ENCODE measurements at places on chromosomes 4 and X.

DNA sequence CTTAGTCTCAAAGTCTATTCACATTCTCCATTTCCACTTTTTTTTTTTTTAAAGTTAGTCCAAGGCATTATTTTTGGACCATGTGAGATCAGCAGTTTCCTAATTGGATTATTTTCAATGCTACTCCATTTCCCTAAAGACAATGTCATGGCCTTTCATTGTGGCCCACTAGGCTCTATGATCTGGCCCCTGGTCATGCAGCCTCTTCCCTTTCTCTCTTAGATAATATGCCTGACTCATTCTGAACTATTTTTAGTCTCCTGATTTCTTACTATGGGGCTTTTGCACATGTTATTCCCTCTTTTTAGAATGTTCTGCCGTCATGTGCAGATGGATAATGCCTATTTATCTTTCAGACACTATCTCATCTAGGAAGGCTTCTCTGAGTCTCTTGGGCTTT is 157.3 kb downstream of the TMA16 start:
- DNase-seq: no peak

DNA sequence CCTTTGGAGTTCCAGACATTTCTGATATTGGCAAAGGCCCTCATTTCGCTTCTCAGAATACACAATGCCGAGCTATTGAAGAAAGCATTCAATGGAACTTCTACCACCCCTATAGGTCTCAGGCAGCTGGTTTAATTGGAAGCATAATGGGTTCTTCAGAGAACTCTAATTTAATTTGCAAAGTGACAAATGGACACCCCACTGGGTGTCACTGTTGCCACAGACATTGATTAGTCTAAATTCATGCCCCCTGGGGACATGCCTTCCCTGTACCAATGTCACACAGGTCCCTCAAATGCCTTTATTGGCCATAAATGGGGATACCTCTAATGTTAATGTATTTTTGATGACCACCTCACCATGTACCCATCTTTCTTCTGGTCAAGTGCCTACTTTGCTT is 22.9 kb upstream of the TMEM255A start:
- DNase-seq: no peak

DNA sequence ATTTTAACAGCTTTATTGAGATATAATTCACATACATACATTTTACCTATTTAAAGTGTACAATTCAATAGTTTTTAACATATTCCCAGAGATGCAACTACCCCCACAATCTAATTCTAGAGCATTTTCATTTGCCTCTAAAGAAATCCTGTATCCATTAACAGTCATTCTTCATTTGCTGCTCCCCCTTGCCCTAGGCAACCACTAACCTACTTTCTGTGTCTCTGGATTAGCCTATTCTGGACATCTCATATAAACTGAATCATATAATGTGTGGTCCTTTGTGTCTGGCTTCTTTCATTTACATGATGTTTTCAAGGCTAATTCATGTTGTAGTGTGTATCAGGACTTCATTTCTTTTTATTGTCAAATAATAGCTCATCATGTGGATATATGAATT is 105.1 kb upstream of the GRPR start:
- no peak for DNase-seq

- DNase-seq: no peak
Observed at GRCh38 chr4:105462576-105462975, 11.3 kb downstream of the PPA2 start.
